Uterine smooth muscle cell (primary cell): ENCODE measurements at places on chromosomes 3 and 15. TPM values are rescaled to one million over a fixed set of nuclear protein-coding genes. Genes with fewer than 3 reads are reported as not detected.

Gene TM4SF18
- 0.22 and 0.37 TPM in 2 replicates for total RNA-seq

Gene FBXW12
- not detected in 2 replicates for total RNA-seq

Gene TNFSF10
- 1.4 and 2.0 TPM in 2 replicates for total RNA-seq

Gene IGF1R
- total RNA-seq = 21.8 and 44.9 TPM in 2 replicates

Gene GOLGA8N
- total RNA-seq = 3.0 and 11.4 TPM in 2 replicates

Gene XIRP1
- not detected in 2 replicates for total RNA-seq

Gene SLC28A2
- not detected in 2 replicates for total RNA-seq

Gene ITGA11
- 2.8 and 13.0 TPM in 2 replicates for total RNA-seq

Gene ZBTB47
- total RNA-seq = 24.0 and 33.1 TPM in 2 replicates

Gene AGBL1
- total RNA-seq = not detected in 2 replicates

Gene WDR73
- 30.4 and 32.2 TPM in 2 replicates for total RNA-seq

Gene LSMEM2
- total RNA-seq = not detected in 2 replicates

Gene GOLGA6L10
- total RNA-seq = 0.11 and 1.00 TPM in 2 replicates

Gene PCOLCE2
- 16.6 and 25.4 TPM in 2 replicates for total RNA-seq

Gene TMEM87A
- 62.4 and 68.0 TPM in 2 replicates for total RNA-seq

Gene CCR1
- total RNA-seq = 0.87 and 2.7 TPM in 2 replicates

Gene IGF2BP2
- total RNA-seq = 50.6 and 52.6 TPM in 2 replicates

Gene KLHL25
- total RNA-seq = 4.5 and 5.0 TPM in 2 replicates

Gene TIMMDC1
- total RNA-seq = 50.4 and 51.6 TPM in 2 replicates

Gene SPRED1
- total RNA-seq = 47.0 and 56.8 TPM in 2 replicates

Gene CHSY1
- total RNA-seq = 32.1 and 34.0 TPM in 2 replicates

Gene AHSG
- total RNA-seq = not detected in 2 replicates

Gene KCNH8
- total RNA-seq = under 0.01 TPM in 2 replicates

Gene DISP2
- total RNA-seq = under 0.01 and 0.12 TPM in 2 replicates

Gene GPR62
- total RNA-seq = 0.12 TPM in 1 of 2 replicates, not detected in the other

Gene TM4SF4
- total RNA-seq = not detected in 2 replicates

Gene NR1I2
- total RNA-seq = 0.12 TPM in 1 of 2 replicates, not detected in the other

Gene STRIT1
- not detected in 2 replicates for total RNA-seq

Gene MTFMT
- 22.0 and 30.3 TPM in 2 replicates for total RNA-seq

Gene RARB
- 26.4 and 44.8 TPM in 2 replicates for total RNA-seq

Gene ATP1B3
- total RNA-seq = 52.6 and 86.4 TPM in 2 replicates

Gene PARP14
- 54.1 and 63.9 TPM in 2 replicates for total RNA-seq

Gene VEPH1
- total RNA-seq = 56.1 and 144 TPM in 2 replicates

Gene TNIK
- 20.4 and 23.7 TPM in 2 replicates for total RNA-seq

Gene PATL2
- total RNA-seq = 0.62 and 0.77 TPM in 2 replicates

Gene BBX
- total RNA-seq = 64.4 and 77.5 TPM in 2 replicates

Gene SNX22
- total RNA-seq = 0.33 and 0.87 TPM in 2 replicates
